Stimulated activated CD4-positive, alpha-beta T cell treated with anti-CD3 and anti-CD28 coated beads, TNF-alpha, amount 100 ng/mL, for 48 hours (primary cell): ENCODE measurements at places on chromosomes 11 and 22.

DNA sequence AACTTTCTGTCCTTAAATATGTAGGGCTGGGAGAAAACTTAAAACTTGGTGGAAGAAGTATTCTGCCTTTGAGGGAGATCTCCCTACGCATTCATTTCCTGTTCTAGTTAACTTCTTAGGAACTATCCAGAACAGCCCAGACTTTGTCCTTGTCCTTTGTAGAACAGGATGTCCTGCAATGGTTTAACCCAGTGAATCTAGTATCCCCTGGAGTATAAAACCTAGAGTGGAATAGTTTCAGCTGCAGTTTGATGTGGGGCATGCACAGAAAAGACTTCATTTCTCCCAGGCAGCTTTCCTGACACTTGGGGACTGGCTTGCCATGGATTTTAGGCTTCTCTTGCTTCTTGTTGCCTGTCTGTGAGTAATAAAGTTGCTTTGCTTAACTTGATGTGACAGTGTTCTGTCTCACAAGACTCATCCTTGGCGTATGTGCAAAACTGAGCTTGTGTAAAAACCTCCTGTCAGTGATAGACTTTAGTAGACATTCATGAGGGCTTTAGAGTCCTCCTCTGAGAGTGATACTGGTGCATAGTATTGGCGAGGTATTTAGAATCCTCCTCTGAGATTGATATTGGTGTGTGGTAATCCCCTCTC is 28.2 kb downstream of the ARHGAP42 start:
- DNase-seq: no peak

GRCh38 chr11:134646561-134646960 is 234.5 kb upstream of the B3GAT1 start:
- no peak for DNase-seq

GRCh38 chr22:44691796-44692661 is 10.0 kb upstream of the PRR5 start:
- no peak for DNase-seq

DNA sequence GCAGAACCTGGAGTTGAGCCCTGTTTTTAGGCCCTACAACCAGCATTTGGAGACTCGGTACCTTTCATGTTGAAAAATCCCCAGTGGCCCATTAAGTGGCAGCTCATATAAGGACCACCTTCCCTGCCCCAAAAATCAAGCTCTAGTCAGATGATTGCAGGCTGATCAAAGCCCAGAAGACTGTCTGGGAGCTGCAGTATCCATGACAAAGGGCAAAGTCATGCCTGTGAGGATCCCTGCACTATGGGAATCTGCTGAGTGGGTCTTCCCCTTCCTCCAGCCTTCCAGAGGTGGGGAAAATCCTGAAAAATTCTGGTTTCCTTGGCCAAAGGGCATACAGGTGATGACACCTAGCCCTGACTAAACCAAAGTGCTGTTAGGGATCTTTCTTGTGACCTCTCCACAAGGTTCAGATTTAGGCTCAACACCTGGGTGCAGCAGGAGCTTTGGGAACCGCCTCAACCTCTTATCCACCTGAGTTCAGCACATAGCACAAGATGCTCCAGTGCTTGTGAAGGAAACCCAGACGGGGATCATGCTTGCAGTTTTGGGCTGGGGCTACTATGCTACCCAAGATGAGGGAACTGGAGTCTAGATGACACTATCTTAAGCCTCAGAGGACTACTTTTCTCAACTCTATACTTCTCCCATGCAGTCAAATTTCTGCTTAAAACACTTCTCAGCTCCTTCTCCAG is 1.2 kb upstream of the TRIM3 start:
- no peak for DNase-seq

GRCh38 chr11:68865241-68865640 is 23.5 kb upstream of the CPT1A start:
- DNase-seq: no peak

DNA sequence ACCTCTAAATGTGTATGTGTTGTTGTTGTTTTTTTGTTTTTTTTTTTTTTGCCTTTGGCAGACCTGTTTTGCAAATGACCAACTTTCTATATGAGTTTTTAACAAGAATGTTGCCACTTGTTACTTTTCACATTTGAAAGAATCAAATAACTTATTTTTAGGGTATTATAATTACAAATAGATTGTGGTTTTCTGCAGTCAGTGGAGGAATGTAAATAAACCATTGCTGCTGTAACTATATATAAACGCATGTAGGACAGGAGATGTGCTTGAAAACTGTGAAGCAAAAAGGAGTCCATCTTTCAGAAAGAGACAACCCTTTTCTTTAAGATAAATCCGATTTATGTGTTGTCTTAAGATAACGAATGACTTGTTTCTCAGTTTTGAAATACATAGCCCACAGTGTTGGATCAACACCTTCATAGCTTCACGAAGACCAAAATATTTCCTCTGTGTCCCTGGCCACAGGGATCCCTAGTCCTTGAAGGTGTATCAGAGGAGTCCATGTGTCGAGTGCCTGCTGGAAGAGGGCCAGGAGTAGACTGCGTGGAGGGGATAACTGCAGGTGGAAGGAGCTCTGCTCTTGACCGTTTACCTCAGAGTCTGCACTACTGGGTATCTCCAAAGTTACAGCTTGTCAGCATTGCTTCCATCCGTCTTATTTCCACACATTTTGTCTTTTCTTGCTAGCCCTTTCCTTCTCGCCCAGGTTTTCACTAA is 24.7 kb downstream of the TNRC6B start:
- DNase-seq: no peak

GRCh38 chr11:78262691-78263090 is 74.0 kb downstream of the USP35 start:
- DNase-seq: no peak

DNA sequence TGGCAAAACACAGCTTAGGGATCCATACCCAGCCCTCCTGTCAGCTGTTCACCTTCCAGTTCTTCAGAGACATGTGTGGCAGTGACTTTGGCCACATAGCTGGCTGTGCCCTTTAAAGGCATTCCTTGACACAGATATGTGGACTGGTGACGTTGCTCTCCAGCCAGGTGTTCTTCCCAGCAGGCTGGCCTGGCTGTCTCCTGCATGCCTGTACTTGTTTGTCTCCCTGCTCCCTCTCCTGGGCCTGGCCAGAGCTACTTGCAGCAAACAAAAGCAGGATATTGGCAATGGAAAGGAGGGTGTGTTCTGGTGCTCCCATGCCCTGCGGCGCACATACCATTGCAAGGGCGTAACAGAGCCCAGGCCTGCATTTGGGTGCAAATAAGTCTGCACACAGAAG is 38.3 kb downstream of the PIK3IP1 start:
- DNase-seq: no peak

DNA sequence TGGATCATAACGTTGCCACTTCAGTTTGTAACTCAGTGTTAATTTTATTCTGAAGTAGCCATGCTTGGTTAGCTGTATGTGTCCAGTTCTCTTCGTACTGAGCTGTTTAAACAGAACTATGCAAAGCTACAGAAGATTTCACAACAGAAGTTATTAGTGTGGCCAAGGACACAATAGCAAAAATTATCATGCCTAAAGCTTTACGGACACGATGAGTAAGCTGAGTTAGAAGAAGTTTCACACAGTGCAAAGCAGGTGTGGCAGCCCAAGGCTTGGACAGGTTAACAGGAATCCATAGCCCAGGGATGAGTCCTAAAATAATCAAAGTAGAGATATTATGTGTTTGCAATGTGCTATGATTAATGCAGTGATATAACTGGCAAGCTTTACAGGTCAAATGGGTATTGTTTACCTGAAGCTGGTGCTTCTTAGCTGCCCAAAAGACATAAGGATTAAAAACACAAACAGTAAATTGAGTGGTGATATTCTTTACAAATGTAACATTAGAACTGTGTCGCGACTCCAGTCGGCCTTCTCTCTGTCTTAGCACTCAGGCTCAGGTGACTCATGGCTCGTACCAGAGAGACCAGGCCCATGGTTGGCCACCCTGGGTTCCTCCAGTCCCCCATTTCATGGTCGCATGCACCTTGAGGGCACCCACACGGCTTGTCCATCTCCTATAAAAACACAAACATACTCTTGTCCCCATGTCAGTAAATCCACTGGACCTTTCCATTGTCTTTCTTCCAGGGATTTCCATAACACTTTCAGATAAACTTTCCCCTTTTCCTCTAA is 35.5 kb upstream of the NCAM1 start:
- DNase-seq: no peak

GRCh38 chr11:71255800-71256479 is 3.6 kb upstream of the SHANK2 start:
- DNase-seq: no peak

DNA sequence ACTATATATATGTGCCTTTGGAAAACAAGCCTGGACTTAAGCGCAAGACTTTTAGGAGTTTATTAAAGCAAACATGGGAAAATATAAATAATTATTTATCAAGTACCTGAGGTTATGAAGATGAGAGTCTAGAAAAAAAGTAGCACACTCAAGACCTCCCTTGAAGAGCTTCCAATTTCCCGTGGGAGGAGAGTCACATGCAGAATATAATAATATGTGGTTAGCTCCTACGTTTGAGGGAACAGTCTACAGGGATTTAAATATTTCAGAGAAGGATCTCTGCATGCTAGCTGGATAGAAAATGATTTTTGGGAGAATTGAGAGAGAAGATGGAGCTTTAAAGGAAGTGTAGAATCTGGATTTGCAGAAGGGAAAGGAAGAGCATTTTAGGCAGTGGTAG is 183.8 kb downstream of the SWAP70 start:
- DNase-seq: no peak

DNA sequence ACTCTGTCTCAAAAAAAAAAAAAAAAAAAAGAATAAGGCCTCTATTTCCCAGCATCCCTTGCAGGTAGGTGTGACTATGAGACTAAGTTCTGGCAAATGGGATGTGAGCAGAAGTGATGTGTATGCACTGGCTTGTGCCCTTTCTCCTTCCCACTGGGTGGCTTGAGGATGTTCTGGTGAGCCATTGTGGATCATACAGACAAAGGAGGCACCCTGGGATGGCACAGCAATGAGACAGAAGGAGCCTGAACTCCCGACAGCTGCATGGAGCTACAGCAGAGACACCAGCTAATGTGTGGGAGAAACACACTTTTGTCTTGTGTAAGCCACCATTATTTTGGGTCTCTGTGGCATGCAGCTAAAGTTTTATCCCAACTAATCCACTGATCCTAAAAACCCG is 10.6 kb upstream of the SORL1 start:
- no peak for DNase-seq

DNA sequence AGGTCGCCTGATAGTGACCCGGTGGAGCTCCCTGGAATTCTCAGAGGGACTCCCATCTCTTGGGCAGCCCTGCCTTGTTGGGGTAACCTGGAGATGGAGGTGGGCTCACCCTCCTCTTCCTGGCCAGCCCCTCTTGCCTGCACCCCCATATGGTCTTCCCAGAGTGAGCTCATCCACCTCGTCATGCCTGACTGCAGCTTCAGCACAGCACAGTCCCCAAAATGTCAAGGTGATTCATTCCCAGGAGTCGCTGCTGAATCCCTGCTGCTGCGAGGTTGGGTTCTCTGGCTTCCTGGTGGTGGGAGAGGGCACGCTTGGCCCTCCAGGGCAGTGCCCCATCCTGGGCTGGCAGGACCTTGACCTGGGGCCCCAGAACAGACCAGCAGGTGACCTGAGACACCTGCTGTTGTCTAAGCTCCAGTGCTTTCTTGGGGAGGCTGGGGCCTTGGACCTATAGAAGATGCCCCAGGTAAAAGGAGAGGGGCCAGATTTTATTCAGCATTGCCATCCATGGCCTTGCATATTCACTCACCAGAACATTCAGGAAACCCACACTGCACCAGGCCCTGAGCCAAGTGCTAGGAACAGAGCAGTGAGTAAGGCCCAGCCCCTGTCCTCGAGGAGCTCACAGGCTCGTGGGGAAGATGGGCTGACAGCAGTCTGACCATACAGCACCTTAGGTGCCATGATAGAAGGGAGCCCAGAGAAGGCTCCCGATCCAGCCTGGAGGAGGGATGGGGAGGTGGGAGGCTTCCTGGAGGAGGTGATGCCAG is 72.9 kb downstream of the CACNA1I start:
- DNase-seq: no peak

DNA sequence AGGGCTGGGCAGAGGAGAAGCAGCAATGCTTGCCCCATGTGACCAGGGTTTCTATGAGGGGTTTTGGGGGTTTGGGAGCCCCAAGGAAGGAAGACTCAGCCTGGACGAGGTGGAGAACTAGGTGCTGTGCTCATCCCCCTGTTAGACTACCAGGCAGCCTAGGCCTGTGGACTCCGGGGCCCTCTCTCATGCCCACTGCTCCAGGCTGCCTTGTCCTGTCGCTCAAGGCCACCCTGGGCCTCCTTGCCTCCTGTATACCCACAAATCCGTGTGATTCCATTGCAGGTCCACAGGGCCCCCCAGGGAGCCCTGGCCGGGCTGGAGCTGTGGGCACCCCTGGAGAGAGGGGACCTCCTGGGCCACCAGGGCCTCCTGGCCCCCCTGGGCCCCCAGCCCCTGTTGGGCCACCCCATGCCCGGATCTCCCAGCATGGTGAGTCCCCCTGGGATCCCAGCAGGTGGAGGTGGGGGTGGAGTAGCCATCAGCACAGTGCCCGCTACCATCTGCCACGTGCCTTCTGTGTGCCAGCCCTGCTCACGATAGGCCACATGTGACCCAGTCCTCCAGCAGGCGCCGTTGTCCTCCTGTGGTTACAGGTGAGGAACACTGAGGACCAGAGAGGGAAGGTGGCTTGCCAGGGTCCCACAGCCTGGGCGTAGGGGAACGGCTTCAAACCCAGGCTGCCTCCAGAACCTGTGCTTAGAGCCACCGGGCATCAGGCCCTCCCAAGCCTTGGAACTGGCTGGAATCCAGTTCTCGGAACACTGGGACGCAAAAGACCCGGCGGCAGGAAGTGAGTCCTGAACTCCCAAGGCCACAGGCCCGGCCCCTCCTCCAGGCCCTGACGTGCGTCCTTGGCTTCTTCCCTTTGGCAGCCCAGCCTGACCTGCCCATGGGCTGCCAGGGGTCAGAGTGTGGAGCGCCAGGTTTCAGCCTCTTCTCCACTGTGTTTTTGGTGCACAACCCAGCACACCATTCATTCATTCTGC is 26.6 kb downstream of the EMID1 start:
- DNase-seq: no peak

GRCh38 chr11:62024936-62025486 is 57.6 kb upstream of the FTH1 start:
- DNase-seq: no peak
